ENCODE measurements at places on chromosomes 13 and 19.

GRCh38 chr19:49315111-49315510 lies 9.9 kb downstream of the SLC6A16 start:
- no peak for DNase-seq

GRCh38 chr13:89687066-89687465 lies 1660.4 kb upstream of the MIR17HG start:
- DNase-seq, result no peak

DNA sequence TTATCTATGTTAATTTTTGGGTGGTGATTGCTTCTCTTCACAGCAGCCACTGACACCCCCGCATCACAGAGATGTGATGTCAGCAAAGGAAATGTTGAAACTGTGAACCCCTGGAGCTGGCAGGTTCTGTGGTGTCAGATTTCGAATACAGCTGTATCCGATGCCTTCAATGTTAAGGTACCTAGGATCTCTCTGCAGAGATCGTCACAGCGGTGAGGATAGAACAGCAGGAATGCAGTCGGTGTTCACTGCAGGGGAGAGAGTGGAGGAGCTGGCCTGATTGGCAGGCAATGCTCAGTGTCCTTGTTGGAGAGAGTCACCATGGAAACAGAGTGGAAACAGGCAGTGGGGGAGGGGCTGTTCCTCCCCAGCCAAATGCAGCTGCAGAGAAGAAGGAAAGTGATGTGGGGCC lies 79.5 kb upstream of the ZNF835 start:
- no peak for DNase-seq

- no peak for DNase-seq
These were observed 144.5 kb upstream of the FNDC3A start for GRCh38 chr13:48831248-48831647.

- DNase-seq, result no peak
These were observed 4.6 kb downstream of the NECTIN2 start for GRCh38 chr19:44850641-44851109.

DNA sequence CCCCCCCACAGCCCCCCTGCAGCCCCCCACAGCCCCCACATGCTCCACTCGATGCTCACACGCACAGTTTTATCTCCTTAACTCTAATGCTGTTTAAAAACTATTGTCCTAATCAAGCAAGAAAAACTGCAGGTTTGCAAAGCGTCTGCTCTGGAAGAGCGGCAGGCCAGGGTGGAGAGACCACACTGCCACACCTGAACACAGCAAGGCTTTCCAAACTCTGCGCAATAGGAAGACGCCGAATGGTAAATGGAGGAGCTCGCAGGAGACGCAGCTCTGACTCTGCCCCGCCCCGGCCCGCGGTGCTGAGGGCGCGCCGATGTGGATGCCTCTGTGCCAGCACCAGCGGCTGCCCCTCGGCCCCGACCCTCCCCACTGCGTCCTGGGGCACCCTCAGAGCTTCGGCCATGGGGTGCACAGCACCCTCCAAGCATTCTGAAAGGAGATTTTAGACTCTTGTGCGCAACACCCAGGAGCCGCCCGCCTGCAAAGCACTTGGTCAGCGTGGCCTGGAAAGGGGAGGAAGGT lies 32.4 kb downstream of the RASA3 start:
- no peak for DNase-seq

DNA sequence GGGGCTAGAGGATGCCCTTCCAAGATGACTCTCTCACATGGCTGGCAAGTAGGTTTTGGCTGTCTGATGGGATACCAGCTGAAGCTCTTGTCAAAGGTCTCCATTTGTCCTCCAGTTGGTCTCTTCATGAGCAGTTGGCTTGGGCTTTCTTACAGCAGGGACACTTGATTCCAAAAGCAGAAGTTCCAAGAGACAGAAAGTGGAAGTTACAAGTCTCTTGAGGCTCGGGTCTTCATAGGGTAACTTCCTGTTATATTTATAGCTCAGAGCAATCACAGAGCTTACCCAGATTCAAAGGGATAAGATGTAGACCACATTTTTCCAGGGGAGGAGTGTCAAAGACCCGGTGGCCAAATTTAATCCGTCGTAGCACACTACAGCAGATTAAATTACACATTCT lies 440.0 kb downstream of the RFC3 start:
- DNase-seq, result no peak

Measured in stimulated activated CD4-positive, alpha-beta T cell treated with anti-CD3 and anti-CD28 coated beads, Interleukin-12 subunit alpha, Interleukin-12 subunit beta, amount 100 ng/mL, for 24 hours (primary cell).